CD4-positive, alpha-beta T cell (primary cell): ENCODE measurements at places on chromosomes 5 and 9. TPM values are rescaled to one million over a fixed set of nuclear protein-coding genes. Genes with fewer than 3 reads are reported as not detected.

GRCh38 chr5:87886164-87886563 lies 382.5 kb downstream of the TMEM161B start:
- no peaks in the 10 kb centered on the region for H3K4me1 ChIP-seq
- H3K36me3 ChIP-seq: no peaks in the 10 kb centered on the region

- no peak overlapping the region for H3K4me3 ChIP-seq
- DNase-seq: no peak
- H3K27ac ChIP-seq: peak overlapping the region; percentile 10
- H3K27me3 ChIP-seq: no peaks in the 10 kb centered on the region
- H3K4me1 ChIP-seq: peaks cover 5% of the 10 kb centered on the region
Observed at GRCh38 chr5:134609232-134609851, 23.3 kb downstream of the SAR1B start.

- no peaks in the 10 kb centered on the region for H3K36me3 ChIP-seq
- no peak for DNase-seq
- no peak overlapping the region for H3K4me3 ChIP-seq
- H3K4me1 ChIP-seq: no peaks in the 10 kb centered on the region
Observed at GRCh38 chr5:96093890-96094381, 132.3 kb upstream of the ELL2 start.

- H3K4me1 ChIP-seq: peaks cover 19% of the 10 kb centered on the region
- peaks cover 15% of the 10 kb centered on the region for H3K27me3 ChIP-seq
- peak overlapping the region; percentile 68 for H3K4me3 ChIP-seq
- peak; percentile 9 for DNase-seq
- H3K27ac ChIP-seq: no peak overlapping the region
Observed at GRCh38 chr5:138753794-138754698, 821 bp downstream of the CTNNA1 start.

The SPATA31E1 gene
- not detected for total RNA-seq

DNA sequence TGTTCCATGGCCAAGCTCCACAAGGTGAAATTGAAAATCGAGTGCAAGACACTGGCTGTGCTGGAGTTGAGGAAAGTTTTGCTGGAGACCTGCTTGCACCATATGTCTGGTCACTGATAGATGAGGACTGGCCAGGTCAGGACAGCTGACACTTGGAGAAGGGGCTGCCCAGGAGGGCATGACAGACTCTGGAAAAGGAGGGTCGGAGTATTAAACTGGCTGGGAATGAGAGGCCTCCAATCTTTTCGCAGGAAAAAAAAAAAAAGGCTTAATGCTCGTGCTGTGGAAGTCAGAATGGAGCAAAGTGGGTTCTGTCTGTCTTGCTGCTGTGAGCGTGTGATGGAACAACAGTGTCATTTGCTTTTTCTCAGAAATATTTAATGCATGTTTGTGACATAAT lies 5.5 kb downstream of the TENT4A start:
- no peaks in the 10 kb centered on the region for H3K27me3 ChIP-seq
- no peak for DNase-seq
- H3K4me1 ChIP-seq: peaks cover 78% of the 10 kb centered on the region
- no peak overlapping the region for H3K27ac ChIP-seq
- H3K4me3 ChIP-seq: no peak overlapping the region

DNA sequence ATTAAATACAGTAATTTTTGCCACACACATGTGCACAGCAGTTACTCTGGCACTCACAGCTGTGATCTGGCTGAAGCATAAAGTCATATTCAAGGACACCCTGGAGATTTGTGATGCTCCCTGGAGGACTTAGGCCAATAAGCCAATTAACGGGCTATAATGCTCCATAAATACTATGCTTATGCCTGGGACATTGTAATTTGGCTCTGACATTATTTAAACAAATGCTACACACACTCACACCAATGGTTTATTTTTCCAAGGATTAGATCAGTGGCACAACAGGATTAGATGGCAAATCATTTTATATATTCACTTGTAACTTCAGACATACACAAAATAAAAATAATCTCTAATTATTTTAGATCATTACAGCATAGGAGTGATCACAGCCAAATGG lies 111.2 kb downstream of the LMNB1 start:
- no peak overlapping the region for H3K27ac ChIP-seq
- H3K36me3 ChIP-seq: no peaks in the 10 kb centered on the region
- H3K27me3 ChIP-seq: no peaks in the 10 kb centered on the region
- DNase-seq: no peak

DNA sequence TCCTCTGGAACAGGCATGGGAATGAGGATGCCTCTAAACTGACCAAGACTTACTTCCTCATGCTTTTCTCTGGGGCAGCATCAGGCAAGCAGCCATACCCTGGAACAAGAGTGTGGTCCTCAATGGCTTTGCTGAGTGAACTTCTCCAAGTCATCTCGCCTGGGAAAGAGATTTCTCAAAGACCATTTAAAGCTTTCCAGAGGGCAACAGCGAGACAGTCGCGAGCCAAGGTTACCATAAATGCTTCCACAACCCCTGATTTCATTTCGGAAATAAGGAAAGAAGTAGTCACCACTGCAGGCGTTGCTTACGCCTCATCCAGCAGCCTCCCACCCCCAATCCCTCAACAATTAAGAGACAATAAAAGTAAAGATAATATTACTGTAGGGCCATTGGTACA lies 1.1 kb upstream of the SNCAIP start:
- no peak for DNase-seq
- peaks cover 22% of the 10 kb centered on the region for H3K27me3 ChIP-seq
- no peaks in the 10 kb centered on the region for H3K36me3 ChIP-seq
- H3K4me1 ChIP-seq: peaks cover 3% of the 10 kb centered on the region
- H3K27ac ChIP-seq: no peak overlapping the region
- no peak overlapping the region for H3K4me3 ChIP-seq

The C6 gene
- not detected for total RNA-seq

GRCh38 chr5:98510143-98510985 lies 263.1 kb upstream of the RGMB start:
- no peaks in the 10 kb centered on the region for H3K27me3 ChIP-seq
- no peak overlapping the region for H3K27ac ChIP-seq
- H3K4me3 ChIP-seq: no peak overlapping the region
- H3K36me3 ChIP-seq: no peaks in the 10 kb centered on the region

DNA sequence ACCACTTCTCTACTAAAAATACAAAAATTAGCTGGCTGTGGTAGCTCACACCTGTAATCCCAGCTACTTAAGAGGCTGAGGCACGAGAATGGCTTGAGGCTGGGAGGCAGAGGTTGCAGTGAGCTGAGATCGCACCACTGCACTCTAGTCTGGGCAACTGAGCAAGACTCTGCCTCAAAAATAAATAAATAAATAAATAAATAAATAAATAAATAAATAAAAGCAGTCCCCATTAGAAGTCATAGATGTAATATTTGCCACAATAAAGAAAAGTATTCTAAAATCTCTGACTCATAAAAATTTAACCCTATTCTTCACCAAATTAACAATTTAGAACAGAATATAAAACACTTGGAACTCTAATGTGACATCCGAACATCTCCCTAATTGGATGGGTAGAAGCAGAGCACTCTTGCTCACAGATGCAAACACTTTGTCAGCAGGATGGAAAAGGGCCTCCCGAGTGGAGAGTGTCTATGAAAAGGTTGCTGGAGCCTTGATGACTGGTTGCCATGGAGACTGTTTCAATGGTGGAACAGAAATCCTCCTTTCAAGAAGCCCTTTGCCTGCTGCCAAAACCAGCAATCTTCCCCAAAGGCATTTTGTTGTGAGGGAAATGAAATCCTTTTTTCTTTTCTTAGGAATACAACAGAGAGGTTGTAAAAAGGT lies 38.9 kb upstream of the TRAF1 start:
- H3K27me3 ChIP-seq: no peaks in the 10 kb centered on the region
- no peak overlapping the region for H3K27ac ChIP-seq
- no peak overlapping the region for H3K4me3 ChIP-seq
- no peaks in the 10 kb centered on the region for H3K4me1 ChIP-seq

DNA sequence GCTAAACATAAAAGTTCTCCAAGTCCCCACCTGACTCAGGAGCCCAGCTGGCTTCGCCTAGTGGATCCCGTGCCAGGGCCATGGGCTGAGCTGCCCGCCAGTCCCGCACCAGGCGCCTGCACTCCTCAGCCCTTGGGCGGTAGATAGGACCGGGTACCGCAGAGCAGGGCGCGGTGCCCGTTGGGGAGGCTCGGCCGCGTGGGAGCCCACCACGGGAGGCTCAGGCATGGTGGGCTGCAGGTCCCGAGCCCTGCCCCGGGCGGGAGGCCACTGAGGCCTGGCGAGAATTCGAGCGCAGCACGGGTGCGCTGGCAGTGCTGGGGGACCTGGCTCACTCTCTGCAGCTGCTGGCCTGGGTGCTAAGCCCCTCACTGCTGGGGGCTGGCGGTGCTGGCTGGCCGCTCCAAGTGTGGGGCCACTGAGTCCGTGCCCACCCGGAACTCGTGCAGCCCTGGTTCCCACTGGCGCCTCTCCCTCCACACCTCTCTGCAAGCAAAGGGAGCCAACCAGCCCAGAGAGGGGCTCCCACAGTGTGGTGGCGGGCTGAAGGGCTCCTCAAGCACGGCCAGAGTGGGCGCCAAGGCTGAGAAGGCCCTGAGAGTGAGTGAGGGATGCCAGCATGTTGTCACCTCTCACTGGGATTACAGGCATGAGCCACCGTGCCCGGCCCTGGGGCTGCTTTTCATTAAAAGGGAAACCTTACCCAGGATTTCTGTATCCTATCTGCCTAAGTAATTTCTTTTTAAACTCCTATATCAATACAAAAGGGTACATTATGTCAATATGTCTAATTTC lies 9.7 kb upstream of the SPZ1 start:
- no peaks in the 10 kb centered on the region for H3K27me3 ChIP-seq
- H3K27ac ChIP-seq: no peak overlapping the region
- H3K4me1 ChIP-seq: peaks cover 6% of the 10 kb centered on the region
- DNase-seq: no peak
- no peaks in the 10 kb centered on the region for H3K36me3 ChIP-seq

GRCh38 chr5:41708604-41708940 lies 161.7 kb downstream of the OXCT1 start:
- no peak overlapping the region for H3K27ac ChIP-seq
- DNase-seq: no peak
- H3K27me3 ChIP-seq: no peaks in the 10 kb centered on the region

GRCh38 chr5:4363045-4363444 lies 767.4 kb downstream of the IRX1 start:
- no peak for DNase-seq
- H3K4me3 ChIP-seq: no peak overlapping the region
- no peak overlapping the region for H3K27ac ChIP-seq
- H3K36me3 ChIP-seq: no peaks in the 10 kb centered on the region
- H3K4me1 ChIP-seq: no peaks in the 10 kb centered on the region

GRCh38 chr9:29203244-29203930 lies 1630.1 kb upstream of the C9orf72 start:
- H3K27ac ChIP-seq: no peak overlapping the region
- no peaks in the 10 kb centered on the region for H3K4me1 ChIP-seq
- no peak overlapping the region for H3K4me3 ChIP-seq
- no peaks in the 10 kb centered on the region for H3K27me3 ChIP-seq
- DNase-seq: no peak
- no peaks in the 10 kb centered on the region for H3K36me3 ChIP-seq

- H3K27me3 ChIP-seq: peaks cover 50% of the 10 kb centered on the region
- peaks cover 45% of the 10 kb centered on the region for H3K4me1 ChIP-seq
Observed at GRCh38 chr9:91421128-91421765, 2.4 kb downstream of the NFIL3 start.

DNA sequence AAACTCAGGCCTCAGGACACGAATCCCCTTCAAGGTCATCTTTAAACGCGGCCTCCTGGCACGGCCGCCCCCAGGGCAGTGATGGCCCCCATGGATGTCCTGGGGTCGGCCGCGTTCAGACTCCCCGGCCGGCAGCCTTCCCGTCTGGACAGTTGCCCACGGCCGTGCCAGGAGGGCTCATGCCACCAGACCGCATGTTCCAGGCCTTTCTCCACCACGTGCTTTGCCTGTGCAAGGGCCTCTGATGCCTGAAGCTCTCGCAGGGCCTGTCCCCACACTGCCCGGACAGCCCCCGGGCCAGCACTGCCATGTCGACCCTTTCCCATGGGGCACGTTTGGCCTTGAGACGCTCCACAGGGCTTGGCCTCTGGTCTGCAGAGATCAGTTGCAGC lies 34.6 kb downstream of the SLC9A3 start:
- no peak for DNase-seq
- H3K4me3 ChIP-seq: no peak overlapping the region
- peaks cover 6% of the 10 kb centered on the region for H3K27me3 ChIP-seq

The GABRP gene
- not detected for total RNA-seq

The RNF208 gene
- total RNA-seq: 0.67 TPM
